ENCODE measurements at places on chromosomes 3 and 15. TPM values are rescaled to one million over a fixed set of nuclear protein-coding genes. Genes with fewer than 3 reads are reported as not detected.

Gene C3orf62
- total RNA-seq = 1.6 TPM

Gene IL17RD
- 0.20 TPM for total RNA-seq

Gene SEMA3G
- total RNA-seq = 2.0 TPM

DNA sequence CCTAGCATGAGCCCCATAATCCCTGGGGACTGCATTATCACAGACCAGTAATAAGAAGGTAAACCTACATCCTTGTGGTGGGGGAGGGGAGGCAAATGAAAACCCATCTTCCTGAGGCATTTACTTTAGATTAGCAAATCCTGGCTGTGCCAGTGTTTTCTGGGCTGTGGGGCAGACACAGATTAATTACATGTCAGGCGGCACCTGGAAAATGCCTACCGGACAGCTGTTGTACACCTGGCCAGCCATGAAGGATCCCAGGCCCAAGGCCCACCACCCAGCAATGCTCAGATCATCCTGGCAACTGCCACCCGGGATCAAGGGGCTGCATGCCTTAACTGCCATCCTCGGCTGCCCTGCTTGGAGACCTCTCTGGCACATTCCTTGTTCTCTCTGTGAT lies 59.1 kb upstream of the RASA2 start:
- peaks cover 50% of the 10 kb centered on the region for H3K4me1 ChIP-seq
- peaks cover 12% of the 10 kb centered on the region for H3K36me3 ChIP-seq
- DNase-seq = no peak
- H3K4me3 ChIP-seq = no peak overlapping the region

- DNase-seq = no peak
- no peaks in the 10 kb centered on the region for H3K36me3 ChIP-seq
- H3K27ac ChIP-seq = no peak overlapping the region
These were observed 32.3 kb downstream of the NKIRAS1 start for GRCh38 chr3:23884481-23884880.

GRCh38 chr3:4507024-4507596 lies 14.0 kb downstream of the ITPR1 start:
- peak; percentile 43 for DNase-seq
- peaks cover 92% of the 10 kb centered on the region for H3K4me1 ChIP-seq
- H3K27ac ChIP-seq = peak overlapping the region; percentile 28
- no peak overlapping the region for H3K4me3 ChIP-seq
- H3K27me3 ChIP-seq = no peaks in the 10 kb centered on the region

DNA sequence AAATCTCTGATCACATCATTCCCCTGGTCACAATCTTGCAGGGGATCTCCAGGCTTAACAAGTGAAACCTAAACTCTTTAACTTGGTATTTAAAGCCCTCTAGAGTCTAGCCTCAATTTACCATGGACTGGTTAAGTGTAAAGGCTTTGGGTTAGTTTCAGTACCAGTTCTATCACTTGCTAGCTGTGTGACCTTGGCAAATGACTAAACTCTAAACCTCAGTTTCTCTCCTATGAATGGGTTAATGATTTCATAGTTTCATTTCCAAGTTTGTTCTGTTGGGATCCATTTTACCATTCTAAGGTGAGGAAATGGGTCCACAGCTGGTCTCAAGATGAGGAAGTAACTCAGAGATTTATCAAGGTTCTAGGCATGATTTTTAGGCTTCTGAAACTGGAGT lies 38.8 kb upstream of the TIMP4 start:
- no peaks in the 10 kb centered on the region for H3K27me3 ChIP-seq
- H3K4me3 ChIP-seq = no peak overlapping the region
- no peaks in the 10 kb centered on the region for H3K36me3 ChIP-seq
- DNase-seq = no peak
- H3K4me1 ChIP-seq = peaks cover 8% of the 10 kb centered on the region
- H3K27ac ChIP-seq = no peak overlapping the region
